ENCODE measurements at places on chromosomes 2 and 18.

DNA sequence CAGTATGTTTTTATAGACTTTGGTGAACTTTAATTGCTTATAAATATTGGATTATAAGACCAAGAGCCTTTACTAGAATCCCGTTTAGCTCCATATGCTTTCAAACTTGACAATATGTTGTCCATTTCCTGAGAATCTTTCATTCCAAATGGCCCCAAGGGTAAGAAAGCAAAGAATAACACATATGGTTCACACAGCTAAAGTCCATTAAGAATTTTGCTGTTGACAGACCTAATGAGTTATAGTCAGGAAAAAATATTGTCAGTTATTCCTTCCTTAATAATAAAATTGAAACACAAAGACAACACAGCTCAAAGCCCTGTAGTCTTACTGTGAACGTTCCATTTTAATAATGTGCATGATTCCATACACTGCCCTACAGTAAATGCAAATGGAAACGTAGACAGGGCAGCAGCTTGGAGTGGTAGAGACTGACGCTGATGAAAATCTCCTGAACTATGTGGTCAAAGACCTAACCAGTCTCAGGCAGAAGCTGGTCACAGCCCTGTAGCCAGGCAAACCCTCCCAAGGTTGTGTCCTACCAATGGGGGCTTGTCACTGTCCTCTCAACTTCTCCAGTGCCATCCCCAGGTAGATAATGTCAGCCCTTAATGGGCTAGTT lies 49.0 kb upstream of the ATIC start:
- no peak for DNase-seq

DNA sequence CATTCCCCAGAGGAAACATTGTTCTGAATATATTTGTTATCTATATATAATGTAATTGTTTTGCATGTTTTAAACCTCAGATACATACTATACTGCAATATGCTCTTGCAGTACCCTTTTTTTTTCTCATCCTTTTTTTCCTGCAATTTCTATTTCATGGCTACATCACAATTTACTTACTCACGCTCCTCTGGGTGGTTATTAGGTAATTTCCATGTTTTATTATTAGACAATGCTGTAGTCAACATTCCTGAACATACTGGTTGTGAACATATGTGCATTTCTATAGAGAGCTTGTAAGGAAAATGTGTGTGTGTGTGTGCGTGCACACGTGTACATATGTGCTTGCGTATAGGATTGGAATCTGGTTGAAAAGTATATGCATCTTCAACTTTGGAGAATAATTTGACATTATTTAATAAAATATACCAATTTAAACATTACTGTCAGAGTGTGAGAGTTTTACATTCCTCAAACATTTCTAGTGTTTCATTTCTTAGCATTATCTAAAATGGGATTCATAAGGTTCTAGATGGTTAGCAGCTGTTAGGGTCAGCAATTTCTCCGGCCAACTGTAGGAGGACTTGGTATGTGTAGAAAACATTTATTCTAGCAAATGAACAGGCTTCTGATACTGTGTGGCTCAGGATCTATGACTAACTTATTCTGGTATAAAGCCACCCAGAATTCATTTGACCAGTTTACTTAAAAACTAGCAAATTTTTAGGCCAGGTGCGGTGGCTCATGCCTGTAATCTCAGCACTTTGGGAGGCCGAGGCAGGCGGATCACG lies 22.4 kb downstream of the NCOA1 start:
- no peak for DNase-seq

DNA sequence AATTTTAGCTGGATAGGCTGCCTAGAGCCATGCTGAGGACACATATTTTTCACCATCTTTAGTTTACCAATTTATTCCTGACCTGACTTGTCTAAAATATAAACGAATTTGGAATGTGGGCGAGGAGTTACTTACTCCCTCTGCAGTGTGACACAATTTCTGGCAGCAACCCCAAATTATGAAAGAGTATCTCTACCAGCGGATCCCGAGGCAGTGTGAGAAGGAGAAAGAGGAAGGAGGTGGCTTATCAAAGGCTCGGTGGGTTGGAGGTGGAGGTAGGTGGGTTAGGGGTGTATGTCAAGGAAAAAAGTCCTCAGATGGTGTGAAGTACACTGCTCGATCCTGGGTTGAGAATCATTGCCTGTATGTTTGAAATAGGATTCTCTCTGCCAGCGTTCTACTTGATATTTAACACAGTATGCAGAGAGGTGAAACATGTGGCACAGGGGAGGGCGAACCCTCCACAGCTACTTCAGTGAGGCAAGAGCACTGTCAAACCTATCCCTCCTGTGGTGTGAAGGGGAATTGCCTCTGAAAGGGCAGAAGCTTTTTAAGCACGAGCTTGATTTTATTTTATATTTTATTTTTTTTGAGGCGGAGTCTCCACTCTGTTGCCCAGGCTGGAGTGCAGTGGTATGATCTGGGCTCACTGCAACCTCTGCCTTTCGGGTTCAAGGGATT lies 76.0 kb downstream of the RFTN2 start:
- no peak for DNase-seq

DNA sequence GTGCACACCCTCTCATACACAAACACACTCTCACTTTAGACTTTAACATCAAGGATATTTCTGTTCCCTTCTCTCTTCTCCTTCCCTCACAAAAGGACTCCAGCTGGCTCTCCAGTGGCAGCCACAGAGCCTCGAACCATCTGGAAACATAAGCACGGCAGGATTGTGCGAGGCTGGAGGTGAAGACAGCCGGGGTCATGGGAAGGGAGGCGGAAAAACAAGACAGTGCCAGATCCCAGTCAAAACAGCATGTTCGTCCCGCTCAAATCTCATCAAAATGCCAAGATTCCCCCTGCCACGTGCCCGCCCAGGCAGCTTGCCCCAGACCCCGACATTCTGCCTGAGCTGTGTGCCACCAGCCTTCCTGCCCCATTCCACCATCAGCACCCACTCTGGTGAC lies 180.3 kb downstream of the ZBTB7C start:
- no peak for DNase-seq

GRCh38 chr18:44516450-44516849 lies 164.2 kb upstream of the SETBP1 start:
- DNase-seq: no peak

- no peak for DNase-seq
Observed at GRCh38 chr18:11821643-11822237, 29.5 kb upstream of the CHMP1B start.

GRCh38 chr2:3703236-3703756 lies at the start of gene DCDC2C:
TSS of gene DCDC2C (plus strand) at chr2:3703575. CDS start at chr2:3703752, 177 bp downstream.
- DNase-seq: no peak

- no peak for DNase-seq
Observed at GRCh38 chr2:167181134-167181533, 292.9 kb downstream of the XIRP2 start.

- peak; percentile 28 for DNase-seq
Observed at GRCh38 chr2:37711308-37711731, 39.9 kb upstream of the CDC42EP3 start.

GRCh38 chr2:56707650-56708049 lies 523.9 kb downstream of the CCDC85A start:
- DNase-seq: no peak

- no peak for DNase-seq
Observed at GRCh38 chr2:81523344-81523743, 1218.8 kb upstream of the LRRTM1 start.

DNA sequence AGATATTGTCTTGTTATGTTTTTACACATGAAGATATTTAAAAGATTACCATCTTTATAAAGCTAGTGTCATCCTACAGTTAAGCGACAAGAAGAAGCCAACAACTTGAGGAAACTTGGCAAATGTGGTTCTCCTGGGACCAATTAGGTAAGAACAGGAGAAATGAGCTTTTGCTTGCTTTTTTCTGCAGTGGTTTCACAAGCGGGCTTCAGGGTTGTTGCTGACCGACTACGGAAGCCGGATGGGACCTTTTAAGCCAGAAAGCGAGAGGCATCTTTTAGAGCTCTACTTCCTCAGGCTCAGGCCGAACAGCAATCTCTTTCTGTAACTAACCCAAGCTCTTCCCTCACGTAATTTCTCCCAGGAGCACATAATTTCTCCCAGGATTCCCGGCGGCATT lies 256.5 kb downstream of the CNTNAP5 start:
- no peak for DNase-seq

GRCh38 chr2:157971702-157972101 lies 95.6 kb upstream of the ACVR1 start:
- DNase-seq: peak; percentile 54

GRCh38 chr2:122368576-122369243 lies 613.3 kb downstream of the TSN start:
- no peak for DNase-seq

GRCh38 chr2:183892315-183892941 lies 705.9 kb upstream of the ZNF804A start:
- DNase-seq: no peak

DNA sequence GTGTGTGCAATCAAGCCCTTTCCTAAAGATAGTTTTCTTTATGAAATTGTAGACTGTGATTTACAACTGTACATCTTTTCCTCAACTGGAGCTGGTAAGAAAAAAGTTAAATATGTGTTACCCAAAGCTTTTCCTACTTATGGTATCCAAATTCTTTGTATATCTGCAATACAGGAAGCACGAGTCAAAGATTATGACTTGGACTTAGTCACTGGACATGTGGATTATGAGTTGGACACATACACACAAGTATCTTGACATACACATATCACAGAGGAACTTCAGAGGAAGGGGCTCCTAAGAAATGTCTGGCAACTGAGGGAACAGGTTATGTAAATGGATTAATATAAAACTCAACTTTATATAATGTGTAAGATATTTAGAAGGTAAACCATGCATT lies 35.2 kb downstream of the PRELID3A start:
- no peak for DNase-seq

DNA sequence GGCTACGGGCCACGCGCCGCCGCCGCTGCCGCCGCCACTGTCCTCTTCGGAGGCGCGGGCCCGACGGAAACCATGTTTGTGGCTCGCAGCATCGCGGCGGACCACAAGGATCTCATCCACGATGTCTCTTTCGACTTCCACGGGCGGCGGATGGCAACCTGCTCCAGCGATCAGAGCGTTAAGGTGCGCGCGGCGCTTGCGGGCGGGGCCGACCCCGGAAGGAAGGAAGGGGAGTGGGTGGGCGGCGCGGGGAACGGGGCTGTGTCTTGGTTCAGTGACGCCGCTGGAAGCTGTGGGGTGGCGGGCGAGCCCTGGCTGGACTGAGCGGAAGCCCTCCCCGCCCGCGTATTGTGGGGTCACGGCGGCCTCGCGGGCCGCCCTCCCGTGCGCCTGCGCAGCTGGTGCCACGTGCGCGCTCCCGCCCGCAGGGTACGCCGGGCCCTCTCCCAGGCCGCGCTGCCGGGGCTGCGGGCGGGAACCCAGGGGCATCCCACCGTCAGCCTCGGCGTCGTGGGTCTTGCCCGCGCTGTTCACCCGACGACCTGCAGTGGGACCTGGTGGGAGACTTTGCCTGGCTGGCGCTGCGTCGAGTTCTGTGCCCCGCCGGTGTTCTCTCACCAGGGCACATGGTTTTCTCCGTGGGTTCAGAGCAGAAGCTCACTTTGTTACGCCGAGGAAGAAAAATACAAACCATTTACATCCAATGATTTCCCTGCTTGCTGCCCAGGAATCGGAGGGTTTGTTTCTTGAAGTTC lies 416 bp downstream of the SEH1L start:
- peak; percentile 85 for DNase-seq

DNA sequence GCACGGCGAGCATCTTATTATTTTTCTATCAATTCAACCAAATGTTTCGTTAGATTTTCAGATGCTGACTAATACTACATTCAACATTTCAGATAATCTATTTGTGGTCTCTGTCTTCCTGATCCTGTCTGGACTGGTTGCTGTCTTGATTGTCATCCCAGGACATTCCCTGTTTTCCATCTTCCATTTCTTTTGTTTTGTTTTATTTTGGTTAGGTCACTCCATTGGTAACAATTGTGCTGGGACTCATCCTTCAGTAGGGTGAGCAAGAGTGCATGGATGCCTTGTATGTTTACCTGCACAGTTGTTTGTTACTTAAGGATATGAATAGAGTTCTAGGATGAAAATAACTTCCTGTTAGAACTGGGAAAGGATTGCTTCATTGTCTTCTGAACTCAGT lies 55.9 kb upstream of the ACYP2 start:
- DNase-seq: no peak

GRCh38 chr18:379681-380330 lies 112.0 kb upstream of the THOC1 start:
- DNase-seq: no peak

DNA sequence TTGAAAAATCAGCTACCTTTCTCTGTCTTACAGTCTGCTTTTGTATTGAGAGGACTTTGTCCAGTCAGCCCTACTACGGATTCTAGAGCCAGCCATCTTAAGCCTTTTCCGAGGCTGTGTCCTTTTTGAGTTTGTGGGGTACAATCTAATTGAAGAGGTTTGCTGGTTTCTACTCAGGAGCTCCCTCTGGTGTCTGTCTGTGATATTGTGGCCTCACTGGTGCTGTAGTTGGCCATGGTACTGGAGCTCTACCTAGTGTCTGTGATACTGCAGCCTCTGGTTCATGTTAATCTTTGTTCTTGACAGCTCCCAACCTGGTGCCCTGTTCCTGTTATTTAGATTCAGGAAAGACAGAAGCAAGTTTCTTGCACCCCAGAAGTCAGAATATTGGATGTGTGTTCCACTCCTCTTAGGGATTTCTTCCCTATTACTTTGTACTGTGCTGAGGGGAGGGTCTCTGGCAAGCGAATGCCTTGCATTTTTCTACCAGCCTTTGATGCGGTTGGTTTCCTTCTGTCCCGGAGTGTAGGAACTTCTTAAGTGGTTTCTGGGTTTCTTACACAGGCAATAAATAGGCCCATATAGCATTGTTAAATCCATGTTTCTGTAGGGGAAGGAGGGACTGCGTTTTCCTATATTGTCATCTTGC lies 78.5 kb downstream of the ACSL3 start:
- DNase-seq: peak; percentile 36

DNA sequence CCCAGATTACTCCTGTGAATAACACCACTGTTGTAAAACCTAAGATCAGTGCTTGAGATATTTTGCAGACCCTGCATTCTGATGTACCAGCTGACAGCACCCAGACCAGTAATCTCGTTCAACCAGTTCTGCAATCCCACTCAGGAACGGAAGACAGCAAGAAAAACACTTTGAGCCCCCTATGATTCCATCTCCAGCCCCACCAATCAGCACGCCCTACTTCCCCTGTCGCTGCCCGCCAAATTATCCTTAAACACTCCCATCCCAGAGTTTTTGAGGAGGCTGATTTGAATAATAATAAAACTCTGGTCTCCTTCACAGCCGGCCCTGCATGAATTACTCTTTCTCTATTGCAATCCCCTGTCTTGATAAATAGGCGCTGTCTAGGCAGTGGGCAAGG lies 173.9 kb upstream of the CDH2 start:
- no peak for DNase-seq

- DNase-seq: peak; percentile 73
Observed at GRCh38 chr2:2026252-2026831, 282.0 kb upstream of the PXDN start.

GRCh38 chr2:97742381-97742847 lies 29.0 kb downstream of the ZAP70 start:
- no peak for DNase-seq

- DNase-seq: no peak
Observed at GRCh38 chr2:37143974-37144373, 12.8 kb downstream of the EIF2AK2 start.

DNA sequence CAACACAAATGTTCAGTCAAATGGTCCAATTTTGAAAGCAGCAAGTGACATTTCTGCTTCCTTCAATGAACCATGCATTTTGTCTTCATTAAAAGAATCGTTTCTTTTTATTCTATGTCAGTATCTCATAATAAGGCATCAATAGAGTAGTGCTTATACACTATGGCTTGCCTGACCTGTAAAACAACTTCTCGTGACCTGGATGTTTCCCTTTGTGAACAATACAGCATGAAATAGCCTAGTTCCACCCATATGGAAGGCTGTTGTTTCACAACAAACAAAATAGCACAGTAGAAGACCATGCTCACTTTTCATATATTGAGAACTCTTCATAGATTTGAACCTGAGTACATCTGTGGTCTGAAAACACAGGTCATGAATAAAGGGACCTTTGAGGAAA lies 104.3 kb upstream of the PIK3C3 start:
- no peak for DNase-seq

All from smooth muscle cell of the brain vasculature (primary cell).